CD4-positive, alpha-beta memory T cell (primary cell): ENCODE measurements at places on chromosomes 1 and 21. TPM values are rescaled to one million over a fixed set of nuclear protein-coding genes. Genes with fewer than 3 reads are reported as not detected.

DNA sequence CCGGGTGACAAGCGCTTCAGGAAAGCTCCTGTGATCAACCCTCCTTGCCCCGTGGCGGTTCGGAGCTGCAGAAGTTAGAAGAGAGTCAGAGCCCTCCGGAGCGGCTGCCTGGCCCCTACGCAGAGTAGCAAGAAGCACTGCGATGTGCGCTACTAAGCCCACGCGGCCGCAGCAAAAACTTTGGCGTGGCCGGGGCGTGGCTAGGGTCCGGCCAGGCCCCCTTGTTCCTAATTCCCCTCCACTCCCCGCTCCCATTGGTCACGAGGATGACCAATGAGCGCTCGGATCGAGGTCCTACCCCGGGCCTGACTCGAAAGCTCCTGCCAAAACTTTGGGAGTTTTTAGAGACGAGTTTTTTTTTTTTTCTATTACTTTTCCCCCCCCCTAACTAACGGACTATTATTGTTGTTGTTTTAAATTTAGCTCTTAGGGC, at the start of gene HLX:
Gene HLX (plus strand): TSS at position 368 of the 433 bp plus-strand sequence. CDS start 415 bp downstream, outside the sequence.
- no peak for DNase-seq

DNA sequence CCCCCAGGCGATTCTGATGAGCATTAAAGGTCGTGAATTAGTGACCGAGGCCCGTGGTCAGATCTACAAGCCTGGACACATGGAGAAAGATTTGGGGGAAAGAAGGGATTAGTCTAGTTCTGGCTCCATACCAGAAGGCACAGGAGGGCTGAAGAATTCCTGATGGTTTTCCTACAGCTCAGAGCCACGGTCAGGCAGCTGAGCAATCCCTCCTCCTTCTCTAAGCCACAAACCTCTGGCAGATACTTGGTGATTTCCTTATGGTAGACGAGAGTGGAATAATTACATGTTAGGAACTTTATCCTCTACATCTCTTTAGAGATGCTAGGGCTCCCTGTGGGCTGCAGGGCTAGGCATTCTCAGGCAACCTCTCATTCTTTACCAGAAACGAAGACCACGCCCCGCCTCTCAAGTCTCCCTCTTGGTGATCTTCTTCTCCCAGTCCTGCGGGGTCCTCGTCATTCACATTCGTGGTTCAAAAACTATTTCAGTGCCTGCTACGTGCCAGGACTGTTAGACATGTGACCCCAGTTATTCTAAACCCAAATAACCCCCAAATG, 20.5 kb upstream of the ZBTB18 start:
- DNase-seq, result no peak

The OR6K3 gene
- not detected for polyA plus RNA-seq

The GJB5 gene
- polyA plus RNA-seq, result not detected
